Stromal cell of bone marrow (primary cell): ENCODE measurements at places on chromosomes 7 and 10.

DNA sequence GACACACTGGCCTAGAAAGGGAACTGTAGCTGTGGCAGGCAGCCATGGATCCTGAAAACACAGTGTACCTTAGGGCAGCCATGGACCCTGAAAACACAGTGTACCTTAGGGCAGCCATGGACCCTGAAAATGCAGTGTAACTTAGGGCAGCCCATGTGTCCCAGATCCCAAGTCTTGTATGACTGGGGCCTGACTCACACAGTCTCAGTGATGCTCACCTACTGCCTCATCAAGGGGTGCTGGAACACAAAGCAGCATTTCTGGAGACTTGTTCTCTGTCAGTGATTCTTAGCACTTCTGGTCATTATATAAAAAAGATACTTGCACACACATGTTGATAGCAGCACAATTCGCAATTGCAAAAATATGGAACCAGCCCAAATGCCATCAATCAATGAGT is 70.2 kb upstream of the LAMB4 start:
- DNase-seq: no peak

DNA sequence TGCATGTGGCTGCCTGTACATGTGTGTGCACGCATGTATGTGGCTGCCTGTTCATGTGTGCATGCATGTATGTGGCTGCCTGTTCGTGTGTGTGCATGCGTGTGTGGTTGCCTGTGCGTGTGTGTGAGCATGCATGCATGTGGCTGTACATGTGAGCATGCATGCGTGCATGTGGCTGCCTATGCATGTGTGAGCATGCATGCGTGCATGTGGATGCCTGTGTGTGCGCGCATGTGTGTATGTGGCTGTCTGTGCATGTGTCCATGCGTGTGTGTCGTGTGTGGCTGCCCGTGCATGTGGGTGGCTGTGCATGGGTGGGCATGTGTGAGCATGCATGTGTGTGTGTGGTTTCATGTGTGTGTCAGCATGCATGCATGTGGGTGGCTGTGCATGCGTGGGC is 218.3 kb downstream of the ELFN1 start:
- DNase-seq: no peak

DNA sequence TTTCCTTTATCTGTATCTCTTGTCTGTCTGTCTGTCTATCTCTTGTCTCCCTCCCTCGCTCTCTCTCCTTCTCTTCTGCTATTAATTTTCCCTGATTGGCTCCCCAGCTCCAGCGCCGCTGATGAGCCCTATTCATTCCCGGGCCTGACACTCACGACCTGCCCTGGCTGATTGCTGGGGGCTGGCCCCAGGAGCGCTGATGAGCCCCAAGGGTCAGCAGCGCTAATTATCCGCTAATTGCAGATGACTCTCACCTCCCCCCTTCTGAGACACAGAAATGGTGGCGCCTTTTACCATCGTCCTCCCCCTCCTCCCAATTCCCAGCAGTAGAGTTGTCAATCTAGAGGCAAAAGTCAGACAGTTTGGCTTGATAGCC is 1.3 kb upstream of the GBX1 start:
- DNase-seq: no peak

DNA sequence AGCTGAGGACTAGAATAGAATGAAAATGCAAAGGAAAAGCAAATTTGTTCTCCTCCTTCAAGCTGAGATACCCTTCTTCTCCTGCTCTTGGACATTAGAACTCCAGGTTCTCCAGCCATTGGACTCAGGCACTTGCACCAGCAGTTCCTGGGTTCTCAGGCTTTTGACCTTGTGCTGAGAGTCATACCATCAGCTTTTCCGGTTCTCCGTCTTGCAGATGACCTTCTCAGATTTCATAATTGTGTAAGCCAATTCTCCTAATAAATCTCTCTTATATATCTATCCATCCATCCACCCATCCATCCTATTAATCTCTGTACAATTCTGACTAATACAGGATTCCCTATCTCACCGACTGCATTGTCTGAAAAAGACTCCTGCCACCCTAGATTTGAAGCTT is 108.3 kb downstream of the AHR start:
- no peak for DNase-seq
